Stimulated activated CD4-positive, alpha-beta T cell treated with anti-CD3 and anti-CD28 coated beads, TNF-alpha, amount 100 ng/mL, for 48 hours (primary cell): ENCODE measurements at places on chromosomes 7 and 10.

GRCh38 chr7:7017707-7018280, 164.6 kb upstream of the C1GALT1 start:
- no peak for DNase-seq

DNA sequence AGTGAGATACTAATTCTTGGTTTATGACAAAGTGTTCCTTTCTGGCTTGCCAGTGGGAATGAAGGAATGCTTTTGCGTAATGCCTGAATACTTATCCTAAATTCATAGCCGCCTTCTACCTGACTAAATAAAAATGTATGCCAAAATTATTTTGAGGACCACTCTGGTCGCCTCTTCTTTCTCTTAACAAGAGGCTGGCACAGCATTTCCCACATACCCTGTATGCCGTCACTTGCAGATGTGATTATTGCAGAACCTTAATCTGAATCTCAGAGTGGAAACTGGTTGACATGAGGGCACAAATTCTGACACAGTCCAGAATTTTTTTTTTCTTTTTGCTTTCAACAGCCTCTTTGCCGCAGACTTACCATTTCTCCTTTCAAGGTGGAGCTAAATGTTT, 124.6 kb upstream of the GLCCI1 start:
- DNase-seq = no peak

- no peak for DNase-seq
These were observed 57.0 kb downstream of the NUDCD3 start for GRCh38 chr7:44433255-44434022.

DNA sequence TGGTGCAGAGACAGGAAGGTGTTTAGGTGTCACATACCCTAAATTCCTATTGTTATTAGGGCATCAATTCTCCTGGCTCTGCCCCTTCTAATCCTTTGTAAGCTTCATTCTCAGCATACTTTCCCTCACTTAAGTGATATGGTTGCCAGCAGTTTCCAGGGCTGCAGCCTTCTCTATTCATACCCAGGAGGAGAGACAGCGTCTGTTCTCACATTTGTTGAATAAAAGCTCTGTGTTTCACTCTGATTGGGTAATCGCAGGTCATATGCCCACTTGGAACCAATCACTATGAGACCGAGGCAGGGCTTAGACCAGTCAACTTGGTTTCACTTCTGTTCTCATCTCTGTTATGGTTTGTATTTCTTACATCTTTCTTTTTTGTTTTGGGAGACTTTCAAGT, 109.6 kb upstream of the MTPN start:
- no peak for DNase-seq

DNA sequence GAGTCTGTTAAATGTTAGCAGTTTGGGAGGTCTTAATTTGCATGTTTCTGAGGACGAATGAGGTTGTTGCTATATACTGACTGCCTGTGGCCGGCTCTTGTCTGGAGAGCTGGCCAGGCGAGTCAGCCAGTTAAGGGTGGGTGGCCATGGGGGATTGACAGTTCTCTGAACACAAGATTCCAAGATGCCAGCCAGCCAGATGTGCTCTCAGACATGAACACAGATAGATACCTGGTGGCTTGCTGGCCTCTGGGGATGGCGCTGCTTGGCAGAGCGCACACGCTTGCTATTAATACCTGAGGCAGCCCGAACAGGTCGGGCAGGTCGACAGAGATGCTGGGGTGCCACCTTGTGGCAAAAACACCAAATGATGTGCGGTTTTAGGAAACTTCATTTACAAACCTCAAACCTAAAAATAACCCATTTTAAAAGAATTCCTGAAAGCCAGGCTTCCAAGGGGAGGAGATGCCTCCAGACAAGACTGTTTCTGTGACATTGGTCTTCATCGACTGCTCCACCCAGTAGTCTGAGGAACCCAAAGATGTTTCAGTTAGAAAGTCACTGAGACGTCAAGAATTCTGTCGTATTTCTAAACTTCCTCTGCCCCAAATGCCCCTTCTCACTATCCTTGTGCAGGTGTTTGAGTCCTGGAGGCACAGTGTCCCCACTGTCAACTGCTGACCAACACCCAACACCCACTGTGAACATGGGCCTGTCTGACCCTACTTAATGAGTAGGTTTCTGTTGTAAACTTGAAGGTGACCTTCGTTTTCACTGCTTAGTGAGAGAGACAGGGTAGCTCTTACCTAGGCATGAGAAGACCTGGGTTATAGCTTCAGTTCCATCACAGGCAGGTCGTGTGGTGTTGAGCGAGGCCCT, 123.4 kb downstream of the NT5C2 start:
- DNase-seq = peak; percentile 53

- no peak for DNase-seq
These were observed 20.7 kb downstream of the LHPP start for GRCh38 chr10:124482236-124482800.

DNA sequence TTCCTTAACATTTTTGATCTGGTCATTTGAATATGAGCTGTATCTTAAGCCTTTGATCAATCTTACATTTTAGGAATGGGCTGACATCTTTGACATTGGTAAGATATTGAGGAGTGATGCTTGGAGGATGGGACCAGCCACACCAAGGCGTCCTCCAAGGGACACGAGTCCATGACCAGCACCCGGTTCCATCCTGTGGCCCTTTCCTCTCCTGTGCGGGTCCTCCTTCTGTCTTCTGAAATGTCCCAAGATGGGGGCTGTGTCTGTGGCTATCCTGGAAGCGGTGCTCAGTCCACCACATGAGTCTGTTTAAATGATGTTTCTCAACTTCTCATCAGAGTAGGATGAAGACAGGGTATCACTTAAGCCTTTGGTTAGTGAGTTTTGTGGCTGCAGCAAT, 67.3 kb upstream of the SHH start:
- DNase-seq = no peak

DNA sequence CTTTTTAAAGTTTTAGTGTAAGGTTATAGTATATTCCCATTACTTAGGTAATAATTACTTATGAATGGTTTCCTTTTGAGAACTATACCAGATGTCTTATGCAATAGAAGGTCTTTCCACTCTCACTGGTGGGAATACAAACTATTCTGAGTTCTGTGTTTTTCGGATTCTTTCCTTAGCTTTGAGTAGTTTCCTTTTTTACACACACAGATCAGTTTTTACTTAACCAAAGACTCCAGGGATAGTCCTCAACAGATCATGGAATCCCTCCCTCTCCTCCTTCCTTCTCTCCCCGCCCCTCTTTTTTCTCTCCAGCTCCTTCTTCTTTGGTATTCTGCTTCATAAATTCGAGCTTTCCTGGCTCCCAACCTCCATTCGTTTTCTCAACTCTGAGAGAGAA, 13.3 kb downstream of the COPG2 start:
- no peak for DNase-seq

- no peak for DNase-seq
These were observed 7.1 kb downstream of the CABCOCO1 start for GRCh38 chr10:61669849-61670248.

DNA sequence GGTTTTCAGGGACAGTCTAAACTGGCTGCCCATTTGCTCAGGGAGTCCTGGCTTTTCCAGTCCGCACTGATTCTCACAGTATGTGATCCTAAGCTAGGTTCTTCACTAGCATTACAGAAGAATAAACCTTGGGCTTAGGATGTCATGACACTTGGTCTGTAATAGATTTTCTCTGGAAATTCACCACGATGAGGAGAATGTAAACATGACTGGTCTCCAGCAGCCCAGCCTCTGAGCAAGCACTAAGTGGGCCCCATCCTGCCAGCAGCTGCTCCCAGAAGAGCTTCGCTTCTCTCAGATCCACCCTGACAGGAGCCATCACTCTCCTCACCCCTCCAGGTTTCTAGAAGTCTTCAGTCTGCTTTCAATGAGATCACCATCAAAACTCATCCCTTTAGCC, 103.7 kb upstream of the ZPBP start:
- DNase-seq = no peak

GRCh38 chr10:2885288-2886278, 181.8 kb upstream of the PFKP start:
- no peak for DNase-seq

DNA sequence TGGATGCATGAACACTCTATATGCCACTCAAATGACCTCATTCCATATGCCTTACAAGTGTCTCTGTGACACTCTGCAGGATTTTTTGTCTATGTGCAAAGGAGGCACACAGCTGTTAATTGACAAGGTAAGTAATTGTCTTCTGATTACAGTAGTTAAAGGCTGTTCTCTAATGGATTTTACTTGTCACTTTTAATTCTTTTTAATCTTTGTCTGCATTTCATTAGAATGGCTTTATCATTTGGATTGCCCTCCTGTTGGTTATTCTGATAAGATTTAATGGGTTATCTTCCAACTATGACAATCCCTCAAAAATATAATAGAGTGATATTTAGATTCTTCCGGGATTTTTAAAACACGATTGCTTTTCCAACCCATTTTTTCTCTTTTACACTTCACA, 290.0 kb upstream of the TEX47 start:
- DNase-seq = no peak

GRCh38 chr10:15140698-15141097, 27.8 kb downstream of the NMT2 start:
- no peak for DNase-seq

GRCh38 chr7:155832581-155832981, 20.3 kb upstream of the SHH start:
- DNase-seq = no peak

DNA sequence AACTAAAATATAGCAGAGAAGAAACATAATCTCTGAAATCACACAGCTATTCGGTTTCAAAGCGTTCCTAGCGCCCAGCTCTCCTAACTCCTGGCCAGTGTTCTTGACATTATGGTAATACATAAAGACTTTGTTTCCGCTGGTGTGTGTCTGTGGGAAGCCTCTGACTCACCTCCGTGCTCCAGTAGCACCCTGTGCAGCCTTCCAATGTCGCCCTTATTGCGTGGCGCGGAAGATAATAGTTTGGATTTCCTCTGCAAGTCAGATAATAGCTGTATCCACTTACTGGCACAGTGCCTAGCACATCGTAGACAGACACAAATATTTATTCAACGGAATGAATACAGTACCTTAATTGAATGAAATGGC, 570 bp downstream of the BMS1 start:
- DNase-seq = no peak

GRCh38 chr7:151381098-151381347, 28.8 kb downstream of the WDR86 start:
- no peak for DNase-seq

DNA sequence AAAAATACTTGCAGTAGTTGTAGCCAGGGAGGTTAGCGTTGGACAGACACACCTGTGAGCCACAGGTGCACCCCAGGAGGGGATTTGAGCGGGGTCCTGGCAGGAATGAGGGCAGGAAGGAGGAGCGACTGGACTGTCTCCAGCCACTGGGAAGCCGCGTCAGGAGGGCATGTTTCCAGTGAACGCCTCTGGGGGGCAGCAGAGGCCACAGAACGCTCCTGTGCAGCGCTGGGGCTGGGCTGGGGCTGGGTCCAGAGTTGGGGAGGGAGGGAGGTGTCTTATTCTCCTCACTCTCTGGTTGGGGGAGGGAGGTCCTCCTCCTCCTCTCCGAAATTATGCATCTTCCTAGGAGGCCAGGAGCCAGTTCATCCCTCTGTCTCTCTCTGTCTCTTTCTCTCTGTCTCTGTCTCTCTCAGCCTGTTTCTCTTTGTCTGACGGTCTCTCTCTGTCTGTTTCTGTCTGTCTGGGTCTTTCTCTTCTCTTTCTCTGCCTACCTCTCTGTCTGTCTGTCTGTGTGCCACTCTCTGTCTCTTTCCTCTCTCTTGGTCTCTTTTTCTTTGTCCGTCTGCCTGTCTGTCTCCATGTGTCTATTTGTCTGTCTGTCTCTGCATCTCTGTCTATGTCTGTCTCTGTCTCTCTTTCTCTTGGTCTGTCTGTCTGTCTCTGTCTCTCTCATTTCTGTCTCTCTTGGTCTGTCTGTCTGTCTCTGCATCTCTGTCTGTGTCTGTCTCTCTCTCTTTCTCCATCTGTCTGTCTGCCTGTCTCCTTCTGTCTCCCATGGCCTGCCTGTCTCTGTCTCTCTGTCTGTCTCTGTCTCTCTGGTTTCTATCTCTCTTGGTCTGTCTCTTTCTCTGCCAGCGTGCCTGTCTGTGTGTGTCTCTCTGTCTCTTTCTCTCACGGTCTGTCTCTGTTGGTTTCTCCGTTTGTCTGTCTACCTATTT, 9.9 kb upstream of the PSMG3 start:
- DNase-seq = peak; percentile 55

GRCh38 chr7:94940241-94940640, 32.8 kb downstream of the PPP1R9A start:
- no peak for DNase-seq

DNA sequence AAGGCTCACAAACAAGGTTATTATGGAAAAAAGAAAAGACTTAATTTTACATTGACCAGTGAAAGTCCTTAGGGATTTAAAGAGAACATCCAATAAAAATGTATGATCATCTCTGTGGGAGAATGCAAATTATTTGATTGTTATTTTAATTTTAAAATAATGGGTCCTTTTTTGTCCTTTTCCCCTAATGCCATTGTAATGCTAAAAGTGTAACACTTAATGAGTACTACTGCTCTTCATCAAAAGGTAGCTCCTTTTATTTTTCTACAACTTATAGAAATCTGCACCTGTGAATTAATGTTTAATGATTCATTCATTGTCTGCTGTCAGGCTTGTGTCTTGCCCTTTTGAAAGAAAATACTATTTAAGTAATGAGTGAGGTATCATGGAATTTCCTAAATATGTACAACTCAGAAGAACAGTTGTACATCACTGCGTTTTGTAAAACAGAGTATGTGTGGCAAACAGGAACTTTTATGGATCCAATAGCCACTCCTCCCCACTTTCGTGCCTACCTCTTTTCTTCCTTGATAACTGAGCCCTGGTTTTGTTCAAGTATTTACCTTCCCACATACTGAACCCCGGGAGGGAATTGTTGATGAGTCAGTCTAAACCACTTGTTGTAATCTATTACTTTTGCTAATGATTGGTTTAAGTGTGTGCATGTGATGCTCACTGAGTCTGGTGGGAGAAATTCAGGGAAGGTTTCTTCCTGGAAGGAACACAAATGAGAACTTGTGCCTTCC, 19.9 kb upstream of the TRUB1 start:
- DNase-seq = no peak

GRCh38 chr10:4883079-4883739, 57.2 kb downstream of the AKR1E2 start:
- no peak for DNase-seq

- no peak for DNase-seq
These were observed 14.3 kb upstream of the MALSU1 start for GRCh38 chr7:23284871-23285270.

DNA sequence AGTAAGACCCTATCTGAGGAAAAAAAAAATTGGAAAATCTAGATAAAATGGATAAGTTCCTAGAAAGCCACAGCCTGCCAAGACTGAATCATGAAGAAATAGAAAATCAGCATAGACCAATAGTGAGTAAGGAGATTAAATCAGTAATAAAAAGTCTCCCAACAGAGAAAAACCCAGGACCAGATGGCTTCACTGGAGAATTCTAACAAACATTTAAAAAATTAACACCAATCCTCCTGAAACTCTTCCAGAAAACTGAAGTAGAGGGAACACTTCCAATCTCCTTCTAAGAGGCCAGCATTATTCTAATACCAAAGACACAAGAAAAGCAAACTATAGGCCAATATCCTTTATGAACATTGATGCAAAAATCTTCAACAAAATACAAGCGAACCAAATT, 8.8 kb upstream of the LIMK1 start:
- DNase-seq = no peak

- DNase-seq = no peak
These were observed 1.8 kb upstream of the HOXA11 start for GRCh38 chr7:27186668-27187474.
